ENCODE measurements at places on chromosomes 5 and 9.
A peak's percentile ranks its signal among the peaks of the same experiment; 100 is the strongest.

- DNase-seq, result no peak
- H3K36me3 ChIP-seq, result no peaks in the 10 kb centered on the region
- H3K27ac ChIP-seq, result no peak overlapping the region
- no peak overlapping the region for H3K4me3 ChIP-seq
- H3K4me1 ChIP-seq, result no peaks in the 10 kb centered on the region
Observed at GRCh38 chr9:78371981-78372380, 75.1 kb downstream of the PSAT1 start.

GRCh38 chr9:74521009-74521408 lies 23.9 kb downstream of the RORB start:
- no peak overlapping the region for H3K27ac ChIP-seq
- no peaks in the 10 kb centered on the region for H3K4me1 ChIP-seq
- no peaks in the 10 kb centered on the region for H3K27me3 ChIP-seq
- H3K36me3 ChIP-seq, result no peaks in the 10 kb centered on the region

- no peak overlapping the region for H3K4me3 ChIP-seq
- DNase-seq, result no peak
- peaks cover 22% of the 10 kb centered on the region for H3K4me1 ChIP-seq
- H3K36me3 ChIP-seq, result peaks cover 12% of the 10 kb centered on the region
Observed at GRCh38 chr9:91276513-91276912, 85.2 kb downstream of the AUH start.

DNA sequence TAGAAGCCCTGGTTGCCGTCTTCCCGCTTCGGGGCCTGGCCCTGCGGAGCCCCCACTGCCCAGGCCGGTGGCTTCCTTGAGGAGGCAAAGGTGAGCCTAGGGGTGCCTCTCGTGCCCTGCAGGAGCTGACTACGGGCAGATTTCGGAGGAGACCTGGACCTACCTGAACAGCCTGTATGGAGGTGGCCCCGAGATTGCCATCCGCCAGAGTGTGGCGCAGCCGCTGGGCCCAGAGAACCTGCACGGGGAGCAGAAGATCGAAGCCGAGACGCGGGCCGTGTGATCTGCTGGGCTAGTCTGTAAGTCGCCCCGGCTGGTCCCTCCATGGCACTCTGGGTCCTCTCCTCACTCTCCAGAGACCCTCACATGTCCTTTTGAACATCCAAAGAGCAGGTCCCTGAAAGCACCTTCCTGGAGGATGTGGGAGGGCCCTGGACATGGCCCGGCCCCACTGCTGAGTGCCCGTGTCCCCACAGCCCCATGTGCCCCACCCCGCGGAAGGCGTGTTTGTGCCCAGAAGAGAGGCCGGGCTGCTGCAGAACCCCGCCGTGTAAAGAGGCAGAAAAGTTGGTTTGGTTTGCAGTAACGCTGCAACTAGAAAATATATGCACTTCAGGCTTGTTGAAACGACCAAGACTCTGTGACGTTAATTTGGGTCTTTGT lies 44.9 kb downstream of the USP20 start:
- no peak overlapping the region for H3K4me3 ChIP-seq
- peaks cover 13% of the 10 kb centered on the region for H3K4me1 ChIP-seq
- no peaks in the 10 kb centered on the region for H3K27me3 ChIP-seq
- H3K36me3 ChIP-seq, result peaks cover 27% of the 10 kb centered on the region

DNA sequence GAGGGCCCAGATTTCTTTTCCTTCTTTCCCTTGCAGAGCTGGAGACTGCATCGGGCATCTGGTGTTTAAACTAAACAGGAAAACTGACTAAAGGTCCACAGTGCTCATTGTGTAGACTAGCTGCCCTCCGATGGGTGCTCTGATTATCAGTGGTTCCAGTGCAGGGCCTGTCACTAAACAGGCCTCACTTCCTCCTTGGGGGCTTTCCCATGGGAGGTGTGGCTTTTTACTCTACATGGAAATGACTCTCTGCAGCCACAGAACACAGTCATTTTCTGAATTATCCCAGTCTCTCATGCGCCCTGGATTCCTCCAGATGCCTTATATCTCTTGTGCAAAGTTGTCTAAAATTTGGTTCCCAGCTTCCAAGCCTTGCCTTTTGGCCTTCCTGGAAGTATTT lies 199.2 kb downstream of the TRIO start:
- H3K36me3 ChIP-seq, result no peaks in the 10 kb centered on the region
- DNase-seq, result no peak
- H3K27me3 ChIP-seq, result peaks cover 6% of the 10 kb centered on the region
- H3K4me3 ChIP-seq, result no peak overlapping the region

- no peaks in the 10 kb centered on the region for H3K4me1 ChIP-seq
- H3K27me3 ChIP-seq, result no peaks in the 10 kb centered on the region
- no peaks in the 10 kb centered on the region for H3K36me3 ChIP-seq
- peak overlapping the region; percentile 2 for H3K4me3 ChIP-seq
- no peak for DNase-seq
- H3K27ac ChIP-seq, result no peak overlapping the region
Observed at GRCh38 chr5:115389799-115390382, 93.4 kb upstream of the CCDC112 start.

GRCh38 chr5:87404359-87404758 lies 8.4 kb downstream of the CCNH start:
- no peak overlapping the region for H3K4me3 ChIP-seq
- DNase-seq, result no peak
- H3K4me1 ChIP-seq, result peaks cover 59% of the 10 kb centered on the region
- H3K27ac ChIP-seq, result no peak overlapping the region

GRCh38 chr9:68933434-68934328 lies 80.2 kb downstream of the PRKACG start:
- no peak overlapping the region for H3K27ac ChIP-seq
- H3K36me3 ChIP-seq, result no peaks in the 10 kb centered on the region
- peaks cover 38% of the 10 kb centered on the region for H3K27me3 ChIP-seq
- DNase-seq, result no peak
- peaks cover 21% of the 10 kb centered on the region for H3K4me1 ChIP-seq
- no peak overlapping the region for H3K4me3 ChIP-seq

GRCh38 chr9:104374711-104375110 lies 129.4 kb upstream of the OR13F1 start:
- no peak for DNase-seq
- H3K4me3 ChIP-seq, result no peak overlapping the region

DNA sequence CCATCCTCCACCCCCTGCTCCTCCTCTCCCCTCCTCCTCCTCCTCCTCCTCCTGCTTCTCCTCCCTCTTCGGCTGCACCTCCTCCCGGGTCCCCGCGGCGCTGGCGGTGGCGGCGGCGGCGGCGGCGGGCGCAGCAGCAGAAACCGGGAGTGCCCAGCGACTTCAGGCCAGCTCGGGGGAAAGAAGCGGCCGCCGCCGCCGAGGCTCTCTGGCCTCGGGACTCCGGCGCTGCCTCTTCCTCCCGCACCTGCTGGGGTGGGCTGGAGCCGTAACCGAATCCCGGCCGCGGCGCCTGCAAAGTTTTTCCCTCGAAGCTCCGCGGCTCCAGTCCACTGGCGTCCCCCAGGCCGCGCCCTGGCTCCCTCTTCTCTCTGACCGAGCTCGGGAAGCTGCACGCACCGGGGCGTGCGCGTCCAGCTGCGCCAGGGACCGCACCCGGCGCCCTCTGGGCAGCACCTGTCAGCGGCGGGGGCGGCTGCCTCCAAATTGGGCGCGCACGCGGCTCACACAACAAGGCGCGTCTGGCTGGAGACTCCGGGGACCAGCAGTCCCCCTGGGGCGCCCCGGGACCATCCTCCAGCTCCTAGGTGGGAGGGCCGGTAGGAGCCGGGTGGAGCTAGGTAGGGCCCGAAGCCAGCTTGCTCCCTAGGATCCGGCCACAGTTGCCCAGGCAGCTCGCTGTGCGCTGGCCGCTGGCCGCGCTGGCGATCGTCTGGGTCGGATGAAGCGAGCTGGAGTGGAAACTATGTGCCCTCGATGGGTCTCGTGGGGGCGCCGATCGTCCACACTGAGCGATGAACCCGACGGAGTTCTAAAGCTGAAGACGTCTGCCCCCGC lies at the start of gene MCTP1:
MCTP1 (minus strand) TSS at position 523 of the 837 bp plus-strand sequence.
- H3K27me3 ChIP-seq, result peaks cover 36% of the 10 kb centered on the region
- H3K27ac ChIP-seq, result no peak within 1 kb of the TSS
- peaks cover 9% of the 10 kb centered on the region for H3K4me1 ChIP-seq
- peak; percentile 17 for DNase-seq
- H3K4me3 ChIP-seq, result peak within 1 kb of the TSS; percentile 43
- no peaks in the 10 kb centered on the region for H3K36me3 ChIP-seq

DNA sequence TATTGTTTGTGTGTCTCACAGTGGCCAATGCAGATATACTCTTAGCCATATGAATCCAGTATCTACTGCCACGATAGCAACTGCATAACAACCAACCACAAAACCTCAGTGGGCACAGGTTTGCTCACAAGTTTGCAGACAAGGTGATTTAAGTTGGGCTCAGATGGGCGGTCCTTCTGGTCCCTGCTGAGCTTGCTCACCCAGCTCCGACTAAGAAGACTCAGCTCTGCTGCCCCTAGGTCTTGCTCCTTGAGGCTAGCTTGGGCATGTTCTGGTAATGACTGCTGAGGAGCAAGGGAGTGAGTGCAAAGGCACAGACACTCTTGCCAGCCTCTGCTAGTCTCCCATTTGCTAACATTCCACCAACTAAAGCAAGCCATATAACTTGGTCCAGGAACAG lies 52.6 kb downstream of the MTX3 start:
- H3K4me3 ChIP-seq, result no peak overlapping the region
- H3K27me3 ChIP-seq, result peaks cover 4% of the 10 kb centered on the region
- no peaks in the 10 kb centered on the region for H3K36me3 ChIP-seq
- H3K27ac ChIP-seq, result no peak overlapping the region

- DNase-seq, result peak; percentile 54
- peaks cover 29% of the 10 kb centered on the region for H3K36me3 ChIP-seq
- peak overlapping the region; percentile 89 for H3K27ac ChIP-seq
- peaks cover 38% of the 10 kb centered on the region for H3K4me1 ChIP-seq
- no peaks in the 10 kb centered on the region for H3K27me3 ChIP-seq
Observed at GRCh38 chr5:177133853-177134696, 502 bp downstream of the NSD1 start.

DNA sequence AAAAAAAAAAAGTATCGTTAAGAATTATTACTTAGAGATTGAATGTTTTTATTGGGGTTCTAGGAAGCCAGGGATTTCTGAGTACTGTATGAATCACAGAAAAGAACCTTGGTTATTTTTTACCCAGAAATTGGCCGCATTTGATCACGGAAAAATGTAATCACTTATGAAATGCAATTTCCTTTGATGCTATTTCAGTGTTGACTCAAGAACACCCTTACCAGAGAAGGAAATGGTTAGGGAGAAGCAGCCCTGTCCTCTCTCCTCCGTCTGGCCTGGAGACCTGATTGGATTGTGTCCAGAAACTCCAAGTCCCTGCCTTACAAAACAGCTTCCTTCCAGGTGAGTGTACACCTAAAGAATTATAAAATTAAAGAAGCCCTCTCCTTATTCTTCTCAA lies 116.7 kb downstream of the MED10 start:
- no peak for DNase-seq
- peaks cover 2% of the 10 kb centered on the region for H3K27me3 ChIP-seq
- H3K4me1 ChIP-seq, result peaks cover 15% of the 10 kb centered on the region
- H3K27ac ChIP-seq, result peak overlapping the region; percentile 75

DNA sequence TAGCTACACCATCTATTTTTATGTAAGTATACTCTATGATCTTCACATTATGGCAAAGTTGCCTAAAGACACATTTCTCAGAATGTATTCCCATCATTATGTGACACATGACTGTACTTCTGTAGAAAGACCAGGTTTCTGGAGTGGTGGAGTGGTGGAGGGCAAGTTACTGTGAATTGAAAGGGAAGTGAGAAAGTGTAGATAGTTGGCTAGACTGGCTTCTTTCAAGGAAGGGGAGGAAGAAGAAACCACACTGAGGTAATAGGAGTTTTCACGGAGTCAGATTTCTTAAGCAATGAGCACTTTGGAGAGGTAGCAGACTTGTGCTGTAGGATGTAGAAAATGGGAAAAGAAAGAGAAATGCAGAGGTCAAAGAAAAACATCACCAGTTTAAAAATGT lies 50.9 kb upstream of the EQTN start:
- DNase-seq, result no peak
- no peaks in the 10 kb centered on the region for H3K36me3 ChIP-seq
- H3K4me1 ChIP-seq, result peaks cover 6% of the 10 kb centered on the region
- H3K27ac ChIP-seq, result no peak overlapping the region
- no peak overlapping the region for H3K4me3 ChIP-seq

GRCh38 chr5:73378070-73378469 lies 70.5 kb downstream of the FOXD1 start:
- DNase-seq, result no peak
- peaks cover 78% of the 10 kb centered on the region for H3K27me3 ChIP-seq
- H3K27ac ChIP-seq, result no peak overlapping the region
- no peak overlapping the region for H3K4me3 ChIP-seq
- peaks cover 2% of the 10 kb centered on the region for H3K36me3 ChIP-seq
- H3K4me1 ChIP-seq, result peaks cover 19% of the 10 kb centered on the region

DNA sequence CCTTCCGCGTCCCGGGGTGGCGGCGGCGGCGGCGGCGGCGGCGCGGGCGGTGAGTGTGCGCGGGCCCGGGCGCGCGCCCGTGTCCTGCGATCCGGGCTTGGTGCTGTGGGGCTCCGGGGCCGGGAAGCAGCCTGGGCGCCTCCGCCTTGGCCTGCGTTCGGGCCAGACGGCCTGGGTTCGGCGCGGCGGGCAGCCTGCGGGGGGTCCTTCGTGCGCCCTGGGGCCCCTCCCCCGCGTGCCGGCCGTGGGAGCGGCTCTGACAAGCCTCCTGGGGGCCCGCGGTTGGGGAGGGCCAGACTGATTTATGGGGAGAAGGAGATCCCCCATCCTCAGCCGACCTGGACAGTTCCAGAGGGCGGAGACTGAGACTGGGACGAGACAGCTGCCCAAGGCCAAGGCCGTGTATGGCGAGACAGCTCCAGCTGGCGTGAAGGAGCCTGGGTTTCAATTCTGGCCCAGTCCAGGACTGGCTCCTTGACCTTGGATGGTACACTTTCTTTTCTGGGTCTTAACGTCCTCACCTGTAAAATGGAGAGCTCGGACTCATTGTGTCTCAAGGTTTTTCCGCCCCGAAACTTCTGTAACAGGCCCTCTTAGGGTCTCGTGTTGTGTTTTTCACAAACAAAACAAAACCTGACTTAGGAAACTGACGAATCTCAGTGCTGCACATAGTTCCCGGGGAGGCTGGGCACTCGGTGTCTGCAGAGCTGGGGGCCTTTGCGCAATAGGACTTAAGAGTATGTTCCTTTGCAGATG lies 603 bp downstream of the TMEM268 start:
- peaks cover 3% of the 10 kb centered on the region for H3K36me3 ChIP-seq
- peaks cover 47% of the 10 kb centered on the region for H3K4me1 ChIP-seq
- no peaks in the 10 kb centered on the region for H3K27me3 ChIP-seq
- DNase-seq, result peak; percentile 54
- H3K27ac ChIP-seq, result peak overlapping the region; percentile 65

Measured in activated CD4-positive, alpha-beta memory T cell treated with anti-CD3 and anti-CD28 coated beads for 36 hours (primary cell).